ENCODE measurements at places on chromosomes 2 and 18.

DNA sequence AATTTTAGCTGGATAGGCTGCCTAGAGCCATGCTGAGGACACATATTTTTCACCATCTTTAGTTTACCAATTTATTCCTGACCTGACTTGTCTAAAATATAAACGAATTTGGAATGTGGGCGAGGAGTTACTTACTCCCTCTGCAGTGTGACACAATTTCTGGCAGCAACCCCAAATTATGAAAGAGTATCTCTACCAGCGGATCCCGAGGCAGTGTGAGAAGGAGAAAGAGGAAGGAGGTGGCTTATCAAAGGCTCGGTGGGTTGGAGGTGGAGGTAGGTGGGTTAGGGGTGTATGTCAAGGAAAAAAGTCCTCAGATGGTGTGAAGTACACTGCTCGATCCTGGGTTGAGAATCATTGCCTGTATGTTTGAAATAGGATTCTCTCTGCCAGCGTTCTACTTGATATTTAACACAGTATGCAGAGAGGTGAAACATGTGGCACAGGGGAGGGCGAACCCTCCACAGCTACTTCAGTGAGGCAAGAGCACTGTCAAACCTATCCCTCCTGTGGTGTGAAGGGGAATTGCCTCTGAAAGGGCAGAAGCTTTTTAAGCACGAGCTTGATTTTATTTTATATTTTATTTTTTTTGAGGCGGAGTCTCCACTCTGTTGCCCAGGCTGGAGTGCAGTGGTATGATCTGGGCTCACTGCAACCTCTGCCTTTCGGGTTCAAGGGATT is 76.0 kb downstream of the RFTN2 start:
- peak; percentile 27 for DNase-seq

- no peak for DNase-seq
Measured at GRCh38 chr18:41703744-41704530, 251.1 kb upstream of the PIK3C3 start.

DNA sequence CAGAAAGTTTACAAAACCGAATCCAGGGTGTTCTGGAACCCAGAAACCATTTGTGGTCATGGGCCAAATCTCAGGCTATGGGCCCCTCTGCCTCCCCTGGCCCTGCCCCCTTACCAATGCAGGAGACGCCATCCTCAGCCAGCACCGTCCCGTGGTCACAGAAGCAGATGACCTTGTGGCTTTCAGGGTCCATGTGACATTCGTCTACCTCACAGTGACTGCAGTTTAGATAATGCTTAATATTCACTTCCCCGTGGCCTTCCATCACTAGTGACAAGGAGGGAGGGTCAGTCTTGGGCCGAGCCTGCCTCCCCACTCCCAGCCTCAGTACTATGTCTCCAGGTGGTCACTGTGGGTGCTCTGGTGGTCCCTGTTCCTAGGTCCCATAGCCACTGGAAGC is 111.6 kb downstream of the CLIP4 start:
- DNase-seq: no peak

GRCh38 chr2:197079414-197079813 is 152.9 kb upstream of the PGAP1 start:
- DNase-seq: no peak

- no peak for DNase-seq
Measured at GRCh38 chr2:127083819-127084503, 23.0 kb downstream of the BIN1 start.

DNA sequence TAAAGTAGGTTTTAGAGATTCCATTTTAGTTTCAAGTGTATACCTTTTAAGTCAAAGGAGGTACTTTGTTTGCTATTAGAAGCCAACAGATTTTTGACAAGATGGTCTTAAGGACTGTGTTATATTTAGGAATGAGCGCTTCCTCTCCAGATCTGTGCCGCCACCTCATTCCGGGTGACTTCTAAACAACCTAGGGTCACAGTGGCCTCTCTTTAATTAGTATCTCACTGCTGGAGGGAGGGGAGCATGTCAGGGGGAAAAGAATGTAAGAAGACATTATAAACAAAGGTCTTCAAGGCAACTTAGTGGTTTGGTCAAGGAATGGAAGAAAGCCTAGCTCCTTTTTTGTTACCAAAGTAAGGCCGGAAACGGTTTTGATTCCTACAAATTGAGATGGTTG is 67.0 kb downstream of the RBMS1 start:
- no peak for DNase-seq

GRCh38 chr18:48540251-48541025 is 1.6 kb downstream of the CTIF start:
- DNase-seq: peak; percentile 49

DNA sequence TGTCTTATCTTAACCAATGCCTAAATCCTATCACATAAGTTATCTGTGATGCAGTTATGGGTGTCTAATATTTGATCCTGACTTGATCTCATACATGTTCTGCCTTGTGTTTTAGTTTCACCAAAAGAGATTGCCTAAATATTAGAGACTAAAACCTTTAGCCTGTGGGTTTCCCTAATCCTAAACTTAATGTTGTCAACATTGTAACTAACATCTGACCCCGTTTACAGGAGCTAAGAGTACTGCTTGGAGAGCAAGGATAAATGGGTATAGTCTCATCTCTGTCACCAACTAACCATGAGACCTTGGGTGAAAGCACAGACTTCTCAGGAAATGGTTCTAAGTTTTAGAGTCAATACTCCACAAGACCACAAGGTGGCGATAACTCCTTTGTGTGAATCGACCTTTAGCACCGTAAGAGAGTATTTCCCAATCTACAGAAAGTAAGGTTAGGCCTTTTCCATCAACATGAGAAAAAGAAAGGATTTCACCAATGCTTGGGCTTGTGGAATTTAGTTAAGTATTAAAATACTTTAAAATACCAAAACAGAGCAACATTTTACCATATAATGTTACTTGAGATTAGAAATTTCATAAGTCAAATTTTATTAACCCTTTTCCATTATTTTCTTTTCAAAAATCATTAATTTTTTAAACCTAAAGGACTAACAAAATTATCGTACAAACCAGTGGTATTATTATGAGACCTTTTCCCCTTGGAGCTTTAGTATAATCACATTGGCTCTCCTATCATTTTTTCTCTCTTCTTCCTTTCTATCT is 60.5 kb downstream of the G6PC2 start:
- DNase-seq: peak; percentile 67

GRCh38 chr2:64750001-64750816 is 96.5 kb upstream of the SERTAD2 start:
- DNase-seq: peak; percentile 38

DNA sequence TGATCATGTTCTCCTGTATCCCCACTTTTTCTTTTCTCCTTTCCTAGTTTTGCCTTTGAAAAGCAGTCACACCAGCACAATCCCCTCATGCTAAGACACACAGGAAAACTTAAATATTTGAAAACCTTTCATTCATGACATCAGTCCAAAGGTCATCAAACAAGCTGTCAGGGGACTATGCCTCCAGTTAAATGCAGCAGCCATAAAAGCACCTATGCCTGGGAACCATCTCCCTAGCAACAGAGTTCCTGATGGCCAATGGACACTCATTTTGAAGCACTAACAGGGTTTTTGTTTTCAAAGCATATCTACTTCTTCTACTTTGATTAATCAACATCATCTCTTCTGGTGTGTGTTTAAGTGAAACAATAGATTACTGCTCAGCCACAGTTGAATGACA is 286.4 kb upstream of the PARD3B start:
- DNase-seq: no peak
